ENCODE measurements at places on chromosomes 7 and 10. TPM values are rescaled to one million over a fixed set of nuclear protein-coding genes. Genes with fewer than 3 reads are reported as not detected.

RPP30 gene
- 44.6 TPM for total RNA-seq

TCAF2 gene
- 0.41 TPM for total RNA-seq

GLI3 gene
- total RNA-seq = 0.09 TPM

GSDME gene
- 40.2 TPM for total RNA-seq

IRF5 gene
- total RNA-seq = 13.7 TPM

GBX1 gene
- not detected for total RNA-seq

ING3 gene
- total RNA-seq = 5.2 TPM

HTR7 gene
- total RNA-seq = 0.10 TPM

PDE1C gene
- total RNA-seq = 5.6 TPM

AGR3 gene
- total RNA-seq = not detected

FGF8 gene
- total RNA-seq = not detected

CTAGE8 gene
- total RNA-seq = not detected

FAM25A gene
- total RNA-seq = not detected

TPST1 gene
- total RNA-seq = 8.8 TPM

RNF32 gene
- 1.2 TPM for total RNA-seq

Data from A549 treated with CORT108297 at 1 μM for 4 hours (cell line).